Fibroblast of the aortic adventitia (primary cell): ENCODE measurements at places on chromosomes 7 and 10. TPM values are rescaled to one million over a fixed set of nuclear protein-coding genes. Genes with fewer than 3 reads are reported as not detected.

Gene ACTR1A
- 103 and 105 TPM in 2 replicates for total RNA-seq

Gene LLCFC1
- total RNA-seq: not detected in 2 replicates

Gene PCDH15
- 0.08 and 0.09 TPM in 2 replicates for total RNA-seq

Gene RINT1
- total RNA-seq: 10.2 and 18.1 TPM in 2 replicates

Gene BCAP29
- total RNA-seq: 92.6 and 187 TPM in 2 replicates

Gene DPYSL4
- 0.18 and 4.2 TPM in 2 replicates for total RNA-seq

Gene PRRT4
- total RNA-seq: 0.27 and 0.82 TPM in 2 replicates

GRCh38 chr7:130822642-130823041 is 88.6 kb upstream of the KLF14 start:
- no peak for DNase-seq

- no peak for DNase-seq
Measured at GRCh38 chr10:7027237-7027912, 383.5 kb downstream of the SFMBT2 start.

DNA sequence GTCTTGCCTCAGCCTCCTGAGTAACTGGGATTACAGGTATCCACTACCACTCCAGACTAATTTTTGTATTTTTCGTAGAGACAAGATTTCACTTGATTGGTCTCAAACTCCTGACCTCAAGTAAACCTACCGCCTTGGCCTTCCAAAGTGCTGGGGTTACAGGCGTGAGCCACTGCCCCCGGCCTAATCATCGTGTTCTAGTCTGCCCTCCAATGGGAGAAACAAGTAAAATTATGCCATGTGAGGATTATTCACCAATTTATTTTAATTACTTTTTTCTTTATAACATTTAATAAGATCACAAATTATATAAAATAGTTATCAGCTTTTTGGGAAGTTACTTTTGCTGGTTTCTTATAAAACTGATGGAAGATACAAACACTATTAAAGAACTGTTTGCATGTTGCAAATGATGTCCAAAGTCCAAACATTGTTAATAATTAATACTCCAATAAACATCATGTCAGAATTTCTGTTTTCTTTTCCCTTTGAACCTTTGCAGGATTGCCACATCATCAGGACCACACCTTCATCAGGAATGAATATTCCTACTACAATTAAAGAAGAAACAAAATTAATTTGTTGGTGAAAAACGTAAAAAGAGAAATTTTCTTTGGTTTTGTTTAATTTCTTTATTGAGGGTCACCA is 786 bp upstream of the AKR1C4 start:
- DNase-seq: no peak

GRCh38 chr10:21281765-21282484 is 243.6 kb downstream of the SKIDA1 start:
- DNase-seq: no peak

DNA sequence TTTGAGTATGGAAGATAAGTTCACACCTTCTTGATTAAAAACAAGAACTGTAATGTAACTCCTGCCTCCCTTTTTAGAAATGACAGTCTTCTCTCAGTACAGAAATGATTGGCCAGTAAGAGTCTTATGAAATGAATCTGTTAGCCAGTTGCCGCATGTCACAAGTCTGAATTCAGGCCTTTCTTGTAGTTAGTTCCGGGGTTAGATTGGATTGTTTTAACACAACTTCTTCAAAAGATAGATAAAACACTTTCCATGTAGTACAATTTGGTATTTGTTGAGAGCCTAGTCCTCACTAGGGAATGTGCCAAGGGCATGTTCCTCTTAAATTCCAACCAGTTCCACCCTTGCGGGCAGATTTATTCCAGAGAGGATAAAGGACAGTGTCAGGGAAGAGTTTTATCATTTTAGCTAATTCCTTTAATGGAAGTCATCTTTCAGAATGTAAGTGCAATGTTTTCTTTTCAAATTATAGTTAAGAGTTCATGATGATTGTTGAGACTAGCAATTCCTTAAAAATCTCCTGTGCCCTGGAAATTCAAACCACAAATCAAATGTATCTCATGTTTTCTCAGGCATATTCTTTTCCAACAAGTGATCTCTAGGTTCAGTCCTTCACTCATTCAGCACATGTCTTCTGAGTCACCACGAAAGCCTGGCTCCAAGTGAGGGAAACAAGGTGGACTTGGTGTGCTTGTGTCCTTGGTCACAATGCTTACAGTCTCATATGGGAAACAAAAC is 4.1 kb downstream of the FHIP2A start:
- peak; percentile 95 for DNase-seq

- no peak for DNase-seq
Measured at GRCh38 chr10:34544400-34544799, 270.7 kb downstream of the PARD3 start.

GRCh38 chr7:112005205-112005775 is 200.9 kb downstream of the DOCK4 start:
- DNase-seq: no peak

GRCh38 chr10:99234041-99234790 is 1.4 kb downstream of the HPSE2 start:
- peak; percentile 28 for DNase-seq

- no peak for DNase-seq
Measured at GRCh38 chr10:75302029-75302428, 66.3 kb upstream of the COMTD1 start.

GRCh38 chr10:15451137-15452094 is 80.3 kb upstream of the FAM171A1 start:
- DNase-seq: no peak

GRCh38 chr10:65341323-65341925 is 1584.4 kb upstream of the LRRTM3 start:
- DNase-seq: no peak

DNA sequence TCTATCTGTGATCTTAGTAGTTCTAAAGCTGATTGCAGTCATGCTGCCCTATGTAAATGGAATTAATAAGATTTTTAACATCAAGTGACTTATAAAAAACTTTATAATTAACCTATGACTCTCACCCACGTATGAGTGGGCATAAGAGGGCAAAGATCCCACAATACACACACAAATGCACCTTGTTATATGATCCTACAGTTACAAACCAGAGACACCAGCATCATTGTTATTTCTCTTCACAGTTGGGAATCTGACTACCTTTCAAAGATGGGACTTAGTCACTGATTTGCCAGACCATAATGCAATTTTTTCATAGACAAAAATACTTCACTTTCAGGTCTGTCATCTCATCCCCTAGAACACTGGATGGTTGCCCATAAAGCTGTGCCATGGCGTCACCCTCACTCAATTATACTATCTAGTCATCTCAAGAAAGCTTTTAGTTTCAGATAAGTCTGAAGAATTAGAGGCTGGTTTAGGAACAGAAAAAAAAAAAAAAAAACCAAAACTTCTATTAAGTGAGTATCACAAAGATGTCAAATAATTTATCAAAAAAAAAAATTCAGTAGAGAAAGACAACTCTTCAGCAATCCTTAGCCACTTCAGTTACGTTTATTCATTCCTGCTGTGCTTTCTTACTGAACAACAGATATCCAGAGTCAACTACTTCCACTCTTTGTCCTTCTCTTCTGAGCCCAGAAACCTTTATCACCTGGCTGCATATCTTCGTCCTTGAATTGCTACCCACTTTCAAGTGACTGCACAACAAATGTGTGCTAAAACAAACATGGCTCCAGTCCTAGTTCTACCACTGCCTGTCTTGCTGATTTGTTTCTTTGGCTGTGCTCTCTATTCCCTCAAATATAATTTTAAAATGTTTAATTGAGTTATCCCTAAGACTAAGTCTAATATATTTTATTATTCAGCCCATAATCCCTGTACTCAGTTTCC is 175.0 kb upstream of the CHRM2 start:
- DNase-seq: no peak

DNA sequence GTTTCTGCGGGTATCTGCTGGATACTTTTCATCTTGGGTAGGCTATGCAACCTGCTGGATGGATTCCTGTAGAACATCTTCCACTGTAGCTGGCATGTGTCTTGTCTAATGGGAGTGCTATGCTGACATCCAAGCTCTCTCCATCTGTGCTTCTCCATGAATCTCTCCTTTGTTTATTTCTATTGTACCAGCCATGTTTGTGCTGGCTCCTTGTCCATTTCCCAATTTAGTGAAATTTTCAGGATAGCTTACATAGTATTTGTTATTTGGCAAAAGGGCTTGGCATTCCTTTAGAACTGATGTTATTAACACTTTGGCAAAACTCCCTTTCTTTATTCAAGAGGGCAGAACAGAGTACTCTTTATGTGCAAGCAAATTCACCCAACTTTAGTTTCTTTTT is 198.0 kb downstream of the CSTF2T start:
- peak; percentile 76 for DNase-seq

DNA sequence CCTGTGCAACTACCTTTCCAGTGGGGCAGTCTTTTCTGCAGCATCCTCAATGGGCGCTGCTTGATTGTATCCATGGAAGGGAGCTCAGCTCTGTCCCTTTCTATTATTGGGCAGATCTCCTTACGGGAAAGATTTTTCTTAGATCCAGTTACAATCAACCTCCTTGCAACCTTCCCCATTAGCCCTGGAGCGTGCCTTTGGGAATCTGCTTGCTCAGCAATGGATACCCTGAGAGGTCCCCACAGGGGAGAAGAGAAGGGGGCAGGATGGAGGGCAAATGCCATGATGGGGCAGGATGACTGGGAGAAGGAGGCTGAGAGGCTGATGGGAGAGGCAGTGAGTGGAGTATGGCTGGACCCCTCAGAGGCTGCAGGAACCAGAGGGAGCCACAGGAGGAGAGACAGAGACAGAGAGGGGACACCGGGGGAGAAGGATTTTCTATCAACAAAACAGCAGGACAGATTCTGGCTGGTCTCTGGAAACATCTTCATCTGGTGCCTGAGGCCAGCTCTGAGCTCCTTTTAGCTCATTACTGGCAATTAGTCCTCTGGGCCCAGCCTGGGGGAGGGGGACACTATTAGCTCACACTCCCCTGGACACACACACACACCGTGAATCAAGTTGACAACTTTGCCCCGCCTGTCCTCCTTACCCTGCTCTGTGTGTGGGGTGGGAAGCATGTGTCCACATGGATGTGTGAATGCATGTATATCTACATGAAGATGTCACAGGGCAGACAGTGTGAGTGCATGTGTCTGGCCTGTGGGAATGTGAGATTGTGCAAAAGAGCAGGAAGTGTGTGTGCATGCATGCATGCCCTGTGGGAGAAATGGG is 80.8 kb upstream of the PAX2 start:
- no peak for DNase-seq

DNA sequence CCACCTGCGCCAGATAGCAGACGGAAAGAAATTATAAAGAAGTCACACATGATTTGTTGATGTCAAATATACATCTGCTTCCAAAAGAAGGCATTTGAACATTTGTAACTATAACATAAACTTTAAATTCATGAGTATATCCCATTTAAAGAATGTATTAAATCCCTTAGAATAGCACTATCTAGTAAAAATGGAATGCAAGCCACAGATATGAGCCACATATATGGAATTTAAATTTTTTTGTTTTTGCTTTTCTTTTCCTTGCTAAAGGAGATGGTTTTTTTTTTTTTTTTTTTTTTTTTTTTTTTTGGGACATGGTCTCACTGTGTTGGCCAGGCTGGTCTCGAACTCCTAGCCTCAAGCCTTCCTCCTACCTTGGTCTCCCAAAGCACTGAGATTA is 730.8 kb downstream of the PHTF2 start:
- no peak for DNase-seq

- no peak for DNase-seq
Measured at GRCh38 chr10:7146189-7146588, 264.6 kb downstream of the SFMBT2 start.

GRCh38 chr10:104109908-104110662 is 11.9 kb upstream of the SFR1 start:
- DNase-seq: peak; percentile 88

- peak; percentile 71 for DNase-seq
Measured at GRCh38 chr10:17504547-17505245, 50.3 kb upstream of the ST8SIA6 start.

DNA sequence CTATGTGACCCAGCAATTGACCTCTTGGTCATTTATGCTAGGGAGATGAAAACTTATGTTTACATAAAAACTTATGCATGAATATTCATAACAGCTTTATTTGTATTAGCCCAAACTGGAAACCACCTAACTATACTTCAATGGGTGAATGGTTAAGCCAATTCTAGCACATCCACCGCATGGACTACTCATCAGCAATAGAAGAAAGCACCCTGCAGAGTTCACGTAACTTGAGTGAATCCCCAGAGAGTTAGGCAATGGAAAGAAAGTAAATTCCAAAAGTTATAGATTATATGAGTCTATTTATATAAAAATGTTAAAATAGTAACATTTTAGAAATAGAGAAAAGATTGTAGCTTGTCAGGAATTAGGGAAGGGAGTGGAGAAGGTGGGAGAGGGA is 60.2 kb upstream of the NRG3 start:
- no peak for DNase-seq

- DNase-seq: no peak
Measured at GRCh38 chr10:17146892-17147291, 17.3 kb upstream of the CUBN start.

GRCh38 chr10:47013507-47014154 is 102.4 kb downstream of the PTPN20 start:
- peak; percentile 60 for DNase-seq

GRCh38 chr7:73871163-73872011 is 10.4 kb downstream of the TMEM270 start:
- DNase-seq: no peak

- no peak for DNase-seq
Measured at GRCh38 chr10:12241810-12242529, 46.0 kb downstream of the CDC123 start.

DNA sequence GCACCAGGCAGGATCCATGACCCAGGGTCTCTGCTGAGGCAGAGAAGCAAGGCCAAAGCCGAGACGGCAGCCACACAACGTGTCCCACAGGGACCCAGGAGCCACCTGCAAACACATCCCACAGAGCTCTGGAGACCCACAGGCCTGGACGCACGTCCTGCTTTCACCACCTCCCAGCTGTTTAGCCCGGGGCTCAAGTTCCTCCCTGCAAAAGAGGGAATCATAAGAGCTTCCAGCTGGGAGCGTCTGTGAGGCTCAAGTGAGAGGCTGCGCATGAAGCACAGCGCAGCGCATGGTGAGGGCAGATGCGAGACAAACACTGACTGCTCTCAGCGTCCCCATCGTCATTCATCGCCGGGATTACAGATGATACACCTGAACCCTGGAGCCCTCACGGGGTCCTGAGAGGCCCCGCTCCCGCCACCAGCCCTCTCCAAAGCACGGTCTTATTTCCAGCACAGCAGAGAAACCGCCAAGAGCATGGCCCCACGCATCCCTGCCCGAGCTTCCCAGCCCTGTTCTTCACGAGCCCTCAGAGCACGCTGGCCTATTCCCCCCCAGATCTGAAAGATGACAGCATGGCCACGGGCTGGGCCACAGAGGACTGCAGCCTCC is 88.7 kb downstream of the MAD1L1 start:
- DNase-seq: no peak

DNA sequence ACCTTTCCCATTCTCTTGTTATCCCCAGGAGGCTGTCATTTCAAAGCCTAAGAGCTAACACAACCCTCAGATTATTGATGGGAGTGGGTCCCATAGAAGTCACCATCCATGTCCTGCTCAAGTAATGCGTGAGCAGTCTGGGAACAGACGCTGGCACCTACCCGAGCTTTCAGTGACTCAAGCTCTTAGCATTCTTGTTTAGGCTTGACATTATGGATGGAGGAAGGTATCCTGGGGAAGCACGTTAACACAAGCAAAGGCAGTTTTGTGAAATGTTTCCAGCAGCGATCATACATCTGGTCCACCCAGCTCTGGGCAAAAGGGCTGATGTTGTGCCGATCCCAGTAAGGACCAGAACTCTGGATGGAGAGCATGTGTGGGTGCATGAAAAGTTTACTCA is 30.0 kb upstream of the AUTS2 start:
- no peak for DNase-seq
